ENCODE measurements at places on chromosomes 5 and 9.

DNA sequence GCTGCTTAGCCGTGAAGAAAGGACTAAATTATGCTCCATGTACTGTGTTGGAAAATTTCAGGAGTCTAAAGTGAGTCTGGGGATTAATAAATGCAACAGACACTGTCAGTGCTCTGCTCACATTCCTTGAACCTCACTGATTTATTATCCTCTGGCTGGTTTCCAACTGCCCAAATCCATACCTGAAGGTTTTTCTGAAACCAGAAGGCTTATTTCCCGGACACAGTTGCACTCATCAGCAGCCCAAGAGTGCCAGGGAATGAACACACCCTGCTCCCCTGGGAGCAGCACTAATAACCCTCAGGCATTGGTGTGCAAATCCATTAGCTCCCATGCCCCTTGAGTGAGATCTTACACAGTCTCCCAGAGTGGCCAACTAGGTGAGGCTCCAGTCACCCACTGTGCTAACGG, 38.7 kb downstream of the F2R start:
- DNase-seq, result no peak

- DNase-seq, result no peak
Measured at GRCh38 chr9:95283673-95284072, 33.8 kb downstream of the FANCC start.

- no peak for DNase-seq
Measured at GRCh38 chr5:180620014-180620413, 28.7 kb upstream of the SCGB3A1 start.

- DNase-seq, result no peak
Measured at GRCh38 chr5:153153086-153153485, 337.4 kb upstream of the GRIA1 start.
